Jurkat, Clone E6-1 (cell line): ENCODE measurements at places on chromosomes 6 and 20.

- DNase-seq: no peak
Observed at GRCh38 chr6:80541886-80542285, 435.4 kb downstream of the BCKDHB start.

- DNase-seq: no peak
Observed at GRCh38 chr6:106101466-106101865, 15.3 kb downstream of the PRDM1 start.

- DNase-seq: no peak
Observed at GRCh38 chr20:16321291-16321690, 252.0 kb downstream of the KIF16B start.

DNA sequence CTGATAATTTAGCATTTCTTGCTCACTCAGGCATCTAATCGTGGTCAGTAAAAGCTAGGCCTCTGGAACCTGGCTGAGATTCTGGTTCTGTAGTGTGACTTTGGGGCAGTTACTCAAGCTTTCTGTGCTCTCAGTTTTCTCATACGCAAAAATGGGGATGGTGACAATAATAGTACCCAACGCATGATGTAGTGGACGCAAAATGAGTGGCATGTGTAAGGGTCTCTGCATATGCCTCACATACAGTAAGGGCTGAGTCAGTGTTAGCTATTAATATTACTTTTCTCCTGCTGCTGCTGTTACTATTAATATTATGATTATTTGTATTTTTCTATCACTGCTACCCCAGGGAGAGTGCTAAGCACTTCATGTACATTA is 686 bp downstream of the GINS1 start:
- DNase-seq: no peak

- no peak for DNase-seq
Observed at GRCh38 chr6:27838945-27839625, 73.1 kb downstream of the OR2B2 start.

DNA sequence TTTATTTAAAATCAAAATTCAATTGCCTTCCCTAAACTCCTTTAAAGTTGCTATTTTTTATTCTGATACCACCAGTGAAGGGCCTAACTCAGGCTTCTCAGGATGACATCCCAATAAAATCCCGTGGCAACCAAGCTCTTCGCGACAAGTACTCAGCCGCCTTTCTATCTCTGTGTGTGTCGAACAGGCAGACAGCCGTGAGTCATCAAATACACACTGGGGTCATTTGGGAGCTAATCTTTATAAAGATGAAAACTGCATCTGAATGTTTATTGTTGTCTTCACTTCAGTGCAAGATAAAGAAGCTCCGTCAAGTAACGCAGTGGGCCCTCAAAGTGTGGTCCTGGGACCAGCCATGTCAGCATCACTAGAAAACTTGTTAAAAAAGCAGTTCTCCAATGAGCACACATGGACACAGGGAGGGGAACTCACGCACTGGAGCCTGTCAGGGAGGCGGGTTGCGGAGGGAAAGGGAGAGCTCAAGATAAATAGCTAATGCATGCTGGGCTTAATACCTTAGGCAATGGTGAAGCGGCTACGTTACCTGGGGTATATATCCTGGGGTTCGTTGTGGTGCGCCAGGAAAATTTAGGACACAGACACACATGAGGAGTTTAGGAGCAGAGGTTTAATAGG is 119.3 kb downstream of the RNF144B start:
- DNase-seq: no peak

DNA sequence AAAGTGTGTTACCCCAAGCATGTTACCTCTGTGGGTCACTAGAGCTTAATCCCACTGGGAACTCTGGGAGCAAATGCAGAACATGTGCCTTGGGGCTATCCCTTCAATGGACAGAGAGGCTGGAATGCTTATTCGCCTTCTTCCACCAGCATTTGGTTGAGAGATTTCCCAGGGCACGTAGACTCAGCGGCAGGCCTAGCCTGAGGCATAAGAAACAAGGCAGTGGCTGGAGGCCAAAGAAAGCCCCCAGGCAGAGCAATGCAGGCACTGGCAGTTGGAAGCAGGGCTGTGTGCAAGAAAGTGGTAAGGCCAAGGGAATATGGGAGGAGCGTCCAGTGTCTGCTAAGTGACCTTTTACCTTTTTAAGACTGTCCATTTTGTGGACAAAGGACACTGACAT is 114.0 kb upstream of the FLRT3 start:
- no peak for DNase-seq

GRCh38 chr6:107756660-107757355 is 67.3 kb downstream of the SCML4 start:
- DNase-seq: no peak
